ENCODE measurements at places on chromosomes 4 and X.

- DNase-seq: no peak
Measured at GRCh38 chrX:115226929-115227328, 7.0 kb downstream of the LRCH2 start.

DNA sequence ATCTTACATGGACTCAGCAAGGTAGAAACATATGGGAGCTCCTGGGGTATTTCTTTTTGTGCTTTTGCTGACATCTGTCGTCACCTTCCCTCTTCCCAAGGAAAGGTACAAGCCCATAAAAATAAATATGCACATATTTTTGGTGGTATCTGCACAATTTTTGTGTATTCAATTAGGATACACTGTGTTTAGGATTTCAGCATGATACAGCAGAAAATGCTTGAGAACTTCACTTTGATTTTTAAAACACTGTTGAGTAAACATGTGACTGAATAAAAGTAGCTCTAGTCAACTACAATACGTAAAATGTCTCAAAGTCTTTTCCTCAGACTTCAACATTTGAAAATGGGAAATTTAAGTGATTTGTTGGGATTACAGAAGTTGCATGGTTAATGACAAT, 99.4 kb upstream of the SPANXC start:
- no peak for DNase-seq

- no peak for DNase-seq
Measured at GRCh38 chr4:7043284-7044136, at the start of gene TADA2B. TADA2B (plus strand) TSS chr4:7043372; CDS start chr4:7043580, 208 bp downstream.

DNA sequence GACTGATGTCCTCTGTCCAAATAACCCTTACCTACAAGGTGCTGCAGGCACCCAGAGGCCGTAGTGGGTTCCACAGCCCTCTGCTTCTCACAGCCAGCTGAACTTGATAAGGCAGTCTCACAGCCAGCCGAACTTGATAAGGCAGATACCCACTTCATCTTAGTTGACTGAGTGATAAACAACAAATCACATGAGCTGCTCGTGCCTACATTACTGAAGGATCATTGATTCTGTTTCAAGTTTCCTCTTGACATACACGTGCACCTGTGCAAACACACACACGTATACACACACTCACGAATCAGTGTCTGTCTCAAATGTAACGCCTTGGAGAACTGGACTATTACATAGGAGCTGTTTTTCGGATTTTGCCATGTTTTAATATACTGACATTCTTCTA, 276.3 kb downstream of the DCTD start:
- peak; percentile 74 for DNase-seq

DNA sequence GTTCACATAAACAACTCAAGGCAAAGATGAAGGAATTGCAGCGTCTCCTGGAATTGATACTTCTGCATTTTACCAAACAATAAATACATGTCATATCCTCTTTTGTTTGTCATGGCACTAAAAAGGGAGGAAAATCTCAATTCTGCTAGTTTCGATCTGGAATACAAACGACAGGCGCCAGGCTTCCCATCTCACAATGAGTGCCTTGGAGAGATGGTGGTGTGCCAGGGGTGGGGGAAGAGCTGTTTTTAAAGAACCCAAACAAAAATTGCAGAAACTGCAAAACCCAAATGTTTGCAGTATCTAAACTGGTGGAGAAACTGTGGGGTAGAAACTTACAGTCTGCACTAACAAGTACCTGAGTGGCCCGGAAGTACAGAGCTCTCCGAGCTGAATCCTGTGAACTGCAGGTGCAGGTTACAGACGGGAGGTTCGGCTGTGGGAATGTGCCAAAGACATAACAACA, 53.0 kb upstream of the KLF3 start:
- DNase-seq: no peak

GRCh38 chr4:110508827-110509710, 33.1 kb downstream of the ENPEP start:
- DNase-seq: no peak

- DNase-seq: no peak
Measured at GRCh38 chrX:44529310-44529709, 13.3 kb downstream of the FUNDC1 start.

- DNase-seq: no peak
Measured at GRCh38 chr4:26909369-26909768, 48.7 kb downstream of the STIM2 start.

- DNase-seq: no peak
Measured at GRCh38 chr4:112418092-112418491, 97.9 kb downstream of the NEUROG2 start.

DNA sequence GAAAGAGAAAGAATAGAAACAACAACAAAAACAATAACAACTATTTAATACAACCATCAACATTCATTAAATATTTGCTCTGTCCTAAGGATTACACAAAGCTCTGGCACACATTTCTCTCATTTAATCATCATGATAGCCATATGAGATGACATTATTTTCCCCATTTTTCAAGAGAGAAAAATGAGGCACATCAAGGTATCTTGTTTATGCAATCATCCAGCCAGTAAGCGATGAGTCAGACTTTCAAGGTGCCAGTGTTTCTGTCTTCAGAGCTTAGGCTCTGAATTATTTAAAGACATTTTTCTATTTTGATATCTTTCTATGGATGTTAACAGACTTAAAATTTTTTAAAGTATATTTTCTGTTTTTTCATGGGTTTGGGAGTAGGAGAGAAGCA, 541.8 kb upstream of the SMIM31 start:
- DNase-seq: no peak

DNA sequence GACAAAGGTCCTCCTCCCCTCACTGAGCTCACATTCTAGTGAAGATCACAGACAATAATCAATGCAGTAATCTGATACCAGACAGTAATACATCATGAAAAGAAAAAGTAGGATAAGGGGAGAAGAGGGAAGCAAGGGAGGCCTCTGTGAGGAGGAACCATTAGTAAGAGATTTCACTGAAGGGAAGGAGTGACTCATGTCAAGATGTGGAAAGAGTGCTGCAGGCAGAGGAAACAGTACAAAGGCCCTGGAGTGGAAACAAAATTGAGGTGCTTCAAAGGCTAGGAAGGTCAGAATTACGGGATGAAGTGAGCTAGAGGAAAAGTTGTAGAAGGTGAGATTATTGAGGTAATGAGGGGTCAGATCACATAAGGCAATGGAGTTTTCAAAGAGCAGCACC, 38.1 kb downstream of the LAMTOR3 start:
- no peak for DNase-seq

DNA sequence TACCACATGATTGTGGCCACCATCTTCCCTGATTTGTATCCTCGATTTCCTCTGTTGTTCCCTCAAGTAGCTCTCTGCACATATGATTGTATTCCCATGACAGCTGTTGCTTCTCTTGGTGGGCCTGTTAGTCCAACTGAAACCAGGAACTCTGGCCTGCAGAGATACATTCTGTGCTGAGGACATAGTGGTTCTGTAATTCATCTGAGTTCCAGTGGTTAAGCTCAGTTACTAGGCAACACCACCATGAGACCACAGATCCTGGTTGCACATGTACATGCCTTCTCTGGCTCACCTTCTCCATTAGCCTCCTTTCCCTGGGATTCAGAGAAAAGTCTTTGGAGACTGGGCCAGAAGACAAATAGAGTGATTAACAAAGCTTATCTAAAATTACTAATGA, 172.1 kb upstream of the SLC7A11 start:
- DNase-seq: no peak

DNA sequence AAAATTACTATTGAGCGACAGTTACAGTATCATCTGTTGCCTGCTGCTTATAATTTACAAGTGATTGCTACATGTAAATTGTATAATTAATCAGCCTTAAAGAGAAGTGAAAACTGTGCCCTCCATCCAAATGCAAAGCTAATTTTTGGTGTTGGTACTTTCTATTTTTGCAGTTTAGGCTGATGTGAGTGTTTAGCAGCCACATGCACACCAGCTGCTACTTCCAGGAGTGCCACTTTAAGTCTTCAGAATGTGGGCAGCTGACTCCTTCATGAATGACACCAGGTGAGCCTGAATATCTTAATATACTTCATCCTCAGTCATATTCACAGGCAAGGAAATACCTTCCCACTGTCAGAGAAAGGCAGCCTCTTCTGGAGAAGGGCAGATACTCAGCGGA, 149.8 kb upstream of the RASGEF1B start:
- no peak for DNase-seq

GRCh38 chrX:13283512-13283911, 36.3 kb downstream of the ATXN3L start:
- DNase-seq: no peak

GRCh38 chr4:69835766-69836165, 24.2 kb downstream of the SULT1E1 start:
- no peak for DNase-seq

DNA sequence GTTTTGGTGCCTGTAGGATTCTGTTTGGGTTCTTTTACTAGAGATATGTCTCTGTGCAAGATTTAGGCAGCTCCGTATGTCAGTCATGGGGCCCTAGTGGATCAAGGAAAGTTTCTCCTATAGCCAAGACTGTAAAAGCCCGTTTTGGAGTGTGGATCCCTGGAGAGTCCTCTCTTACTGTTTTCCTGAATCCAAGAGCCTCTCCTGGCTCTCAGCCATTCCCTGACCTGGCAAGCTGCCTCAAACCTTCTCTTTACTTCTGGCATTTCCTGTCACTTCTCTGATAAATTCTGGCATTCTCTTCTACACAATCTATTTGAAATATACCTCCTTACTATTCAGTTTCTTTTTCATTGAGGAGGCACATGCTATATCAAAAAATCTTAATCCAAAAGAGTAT, 41.4 kb downstream of the DCAF12L2 start:
- no peak for DNase-seq

- DNase-seq: no peak
Measured at GRCh38 chr4:58560736-58561135, 1450.6 kb upstream of the IGFBP7 start.

DNA sequence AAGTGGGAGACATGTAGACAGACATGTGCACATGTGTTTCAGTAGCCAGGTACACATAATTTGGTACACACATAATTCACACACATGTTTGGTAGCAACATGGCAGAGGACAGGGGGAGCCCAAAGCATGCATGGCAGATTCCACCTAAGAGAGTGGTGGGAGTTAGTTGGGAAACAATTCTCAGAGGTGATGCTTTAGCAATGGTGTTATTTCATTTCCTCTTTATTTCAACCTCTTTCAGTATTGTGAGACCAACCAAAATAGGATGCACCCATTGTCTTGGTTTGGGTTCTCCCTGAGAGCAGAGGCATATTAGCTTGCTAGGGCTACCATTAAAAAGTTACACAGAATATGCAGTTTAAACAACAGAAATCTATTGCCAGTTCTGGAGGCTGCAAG, 92.2 kb upstream of the ANXA3 start:
- DNase-seq: no peak

DNA sequence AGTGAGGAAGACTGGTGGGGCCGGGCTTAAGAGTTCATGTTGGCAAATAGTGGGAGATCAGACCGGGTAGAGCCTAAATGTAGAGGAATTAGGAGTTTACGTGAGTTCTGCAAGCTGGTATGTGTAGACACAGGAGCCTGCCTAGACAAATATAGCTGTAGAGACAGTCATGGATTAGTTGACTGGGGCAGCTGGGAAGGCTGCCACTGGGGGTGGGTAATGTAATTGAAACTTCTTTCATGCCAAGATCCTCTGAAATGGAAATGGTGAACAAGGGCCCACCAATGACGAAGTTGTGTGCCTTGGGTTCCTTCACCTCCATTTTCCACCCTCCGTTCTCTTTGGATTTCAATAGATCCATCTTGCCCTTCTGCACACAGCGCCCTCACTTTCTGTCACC, 11.9 kb upstream of the CAPN6 start:
- no peak for DNase-seq

DNA sequence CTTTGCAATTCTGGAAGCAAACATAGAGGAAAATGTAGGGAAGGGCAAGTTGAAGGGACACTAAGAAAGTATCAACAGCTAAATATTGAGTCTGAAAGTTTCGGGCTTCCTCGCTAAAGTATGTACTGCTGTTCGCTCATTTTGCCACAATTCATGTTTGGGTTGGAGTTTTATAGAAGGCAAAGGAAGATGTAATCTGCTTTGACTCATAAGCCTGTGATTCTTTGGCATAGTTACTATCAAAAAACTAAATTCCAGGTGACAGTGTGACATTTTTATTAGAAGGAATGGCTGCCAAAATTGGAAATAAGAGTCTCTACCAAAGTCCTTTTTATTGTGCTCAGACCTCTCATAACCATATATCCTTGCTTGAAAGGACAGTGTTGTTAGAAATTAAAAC, 336.7 kb upstream of the ADGRL3 start:
- no peak for DNase-seq

DNA sequence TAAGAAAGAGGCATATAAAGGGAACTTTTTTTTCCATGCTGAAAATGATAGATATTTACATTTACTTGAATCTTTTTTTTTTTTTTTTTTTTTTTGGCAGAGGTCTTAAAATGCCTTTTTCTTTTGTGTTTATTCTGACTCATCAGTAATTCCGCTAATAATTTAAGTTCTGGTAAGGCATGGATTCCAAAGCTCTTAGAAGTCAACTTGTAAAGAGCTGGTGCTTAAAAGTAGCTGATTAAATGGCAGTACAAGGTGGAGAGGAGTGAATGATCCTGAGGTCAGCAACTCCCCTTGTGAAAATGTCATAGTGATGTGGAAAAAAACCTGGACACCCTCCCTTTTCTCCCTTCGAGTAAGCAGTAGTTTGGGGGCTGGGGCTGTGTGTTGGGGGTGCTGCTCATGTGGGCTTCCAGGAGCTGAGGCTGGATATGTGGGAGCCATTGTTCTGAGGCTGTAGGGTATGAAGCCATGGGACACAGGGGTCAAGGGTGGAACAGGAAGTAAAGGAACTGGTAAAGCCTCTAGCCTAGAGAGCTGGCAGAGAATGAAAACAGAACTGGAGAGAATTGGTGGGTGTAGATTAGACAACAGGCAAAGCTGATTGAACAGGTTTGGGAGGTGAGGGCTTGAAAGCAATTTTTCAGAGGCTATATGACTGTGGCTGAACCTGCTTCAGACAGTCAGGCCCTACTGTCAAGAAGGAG, 41.0 kb upstream of the PITX2 start:
- DNase-seq: no peak

DNA sequence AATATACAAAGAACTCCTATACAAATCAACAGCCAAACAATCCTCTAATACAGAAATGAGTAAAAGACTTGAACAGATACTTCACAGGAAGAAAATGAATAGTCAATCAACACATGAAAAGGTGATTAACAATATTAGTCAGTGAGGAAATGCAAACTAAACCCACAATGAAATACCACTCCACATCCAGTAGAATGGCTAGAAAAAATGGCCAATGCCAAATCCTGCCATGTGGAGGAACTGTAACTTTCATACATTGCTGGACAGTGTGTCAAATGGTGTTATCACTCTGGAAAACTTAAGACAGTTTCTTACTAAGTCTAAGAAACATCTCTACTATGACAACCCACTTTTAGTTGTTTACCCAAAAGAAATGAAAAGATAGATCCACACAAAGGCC, 59.5 kb downstream of the NSG1 start:
- DNase-seq: no peak

GRCh38 chr4:92969650-92970379, 666.0 kb downstream of the GRID2 start:
- DNase-seq: no peak

GRCh38 chr4:66750273-66750672, 795.0 kb downstream of the CENPC start:
- DNase-seq: no peak

GRCh38 chr4:126328914-126329313, 1014.2 kb downstream of the FAT4 start:
- DNase-seq: no peak
